Activated CD8-positive, alpha-beta memory T cell treated with anti-CD3 and anti-CD28 coated beads for 1 hour (primary cell): ENCODE measurements at places on chromosomes 1 and 21.

GRCh38 chr1:110161849-110162248, 11.6 kb downstream of the SLC6A17 start:
- no peak for DNase-seq

GRCh38 chr1:58924016-58924565, 140.2 kb upstream of the JUN start:
- no peak for DNase-seq

- DNase-seq, result no peak
Measured at GRCh38 chr1:14190508-14190907, 408.0 kb upstream of the KAZN start.

- DNase-seq, result no peak
Measured at GRCh38 chr1:151828921-151829320, 2.7 kb downstream of the RORC start.

- no peak for DNase-seq
Measured at GRCh38 chr1:3467096-3468036, 12.9 kb downstream of the ARHGEF16 start.

- DNase-seq, result no peak
Measured at GRCh38 chr1:203789966-203790365, 5.5 kb upstream of the ZBED6 start.

GRCh38 chr1:32040711-32041110, 27.0 kb downstream of the KHDRBS1 start:
- no peak for DNase-seq

GRCh38 chr21:19468991-19469715, 1065.6 kb upstream of the TMPRSS15 start:
- no peak for DNase-seq

DNA sequence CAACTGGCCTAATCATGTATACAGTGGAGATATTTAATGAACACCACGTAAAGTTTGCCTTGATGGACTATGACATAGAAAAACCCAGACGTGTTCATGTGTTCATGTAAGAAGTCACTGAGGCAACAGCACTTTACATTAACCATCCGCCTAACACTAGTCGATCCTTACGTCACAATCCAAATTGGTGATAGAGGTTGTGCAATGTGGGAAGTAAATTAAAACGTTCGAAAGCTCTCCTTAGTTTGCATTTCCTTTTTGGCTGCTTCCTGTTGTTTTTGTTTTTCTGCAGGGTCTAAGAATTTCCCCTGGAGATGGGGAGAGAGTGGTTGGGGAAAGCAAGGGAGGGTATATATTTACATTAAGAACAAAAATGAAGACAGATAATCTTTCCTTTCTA, 587.5 kb upstream of the ADGRL2 start:
- DNase-seq, result no peak

DNA sequence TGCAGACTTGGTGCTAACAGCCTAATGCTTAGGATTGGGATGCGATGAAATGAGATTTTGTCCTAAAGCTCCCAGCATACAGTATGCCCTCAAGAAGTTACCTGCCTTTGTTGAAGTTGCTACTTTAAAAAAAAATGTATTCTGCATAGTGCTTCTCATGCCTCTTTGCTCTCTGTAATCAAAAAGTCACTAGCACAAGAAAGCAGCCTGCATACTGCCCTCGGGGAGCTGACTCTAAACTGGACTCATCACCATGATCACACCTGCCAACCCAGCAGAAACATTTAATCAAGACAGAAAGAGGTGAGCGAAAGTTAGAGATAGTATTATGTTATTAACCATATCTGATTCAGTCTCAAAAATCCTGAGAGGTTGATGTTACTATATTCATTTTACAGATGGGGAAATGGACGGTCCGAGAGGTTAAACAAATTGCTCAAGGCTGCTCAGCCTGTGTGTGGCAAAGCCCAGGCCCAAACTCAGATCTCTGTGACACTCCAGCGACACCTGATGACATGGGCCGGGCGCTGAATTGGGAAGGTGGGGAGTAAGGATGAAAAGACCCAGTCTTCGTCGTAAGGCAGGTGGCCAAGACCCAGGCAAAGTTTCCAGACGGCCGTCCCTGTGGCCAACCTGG, 1.1 kb downstream of the BATF3 start:
- no peak for DNase-seq

GRCh38 chr1:17847111-17847510, 92.0 kb downstream of the ACTL8 start:
- no peak for DNase-seq

GRCh38 chr1:4778056-4778455, 123.6 kb downstream of the AJAP1 start:
- no peak for DNase-seq

GRCh38 chr1:223212441-223212840, 69.4 kb upstream of the TLR5 start:
- DNase-seq, result no peak

DNA sequence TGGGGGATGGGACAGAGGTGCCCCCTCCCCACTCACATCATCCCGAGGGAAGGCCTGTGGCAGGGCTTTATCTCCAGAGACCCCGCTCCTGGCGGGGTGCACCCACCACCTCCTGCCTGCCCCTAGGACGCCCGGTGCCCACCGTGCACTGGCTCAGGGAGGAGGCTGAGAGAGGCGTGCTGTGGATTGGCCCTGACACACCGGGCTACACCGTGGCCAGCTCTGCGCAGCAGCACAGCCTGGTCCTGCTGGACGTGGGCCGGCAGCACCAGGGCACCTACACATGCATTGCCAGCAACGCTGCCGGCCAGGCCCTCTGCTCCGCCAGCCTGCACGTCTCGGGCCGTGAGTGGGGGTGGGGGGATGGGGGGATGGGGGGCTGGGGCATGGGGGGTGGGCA, 71.7 kb downstream of the TRIM11 start:
- no peak for DNase-seq

DNA sequence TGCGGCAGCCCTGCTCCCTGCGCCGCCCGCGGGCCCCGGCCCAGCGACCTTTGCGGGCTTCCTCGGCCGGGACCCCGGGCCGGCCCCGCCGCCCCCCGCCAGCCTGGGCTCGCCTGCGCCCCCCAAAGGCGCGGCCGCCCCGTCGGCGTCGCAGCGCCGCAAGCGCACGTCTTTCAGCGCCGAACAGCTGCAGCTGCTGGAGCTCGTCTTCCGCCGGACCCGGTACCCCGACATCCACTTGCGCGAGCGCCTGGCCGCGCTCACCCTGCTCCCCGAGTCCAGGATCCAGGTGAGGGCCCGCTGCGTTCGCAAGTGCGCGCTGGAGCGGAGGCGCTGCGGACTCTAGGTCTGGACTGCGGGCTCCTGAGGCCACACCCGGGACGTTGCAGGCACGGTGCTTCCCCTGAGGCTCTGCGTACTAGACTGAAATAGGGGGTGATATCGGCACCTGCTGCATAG, 351 bp downstream of the MIXL1 start:
- no peak for DNase-seq

GRCh38 chr1:39944410-39945112, 10.4 kb upstream of the MFSD2A start:
- no peak for DNase-seq

- DNase-seq, result no peak
Measured at GRCh38 chr1:32884726-32885125, 1.6 kb upstream of the HPCA start.

DNA sequence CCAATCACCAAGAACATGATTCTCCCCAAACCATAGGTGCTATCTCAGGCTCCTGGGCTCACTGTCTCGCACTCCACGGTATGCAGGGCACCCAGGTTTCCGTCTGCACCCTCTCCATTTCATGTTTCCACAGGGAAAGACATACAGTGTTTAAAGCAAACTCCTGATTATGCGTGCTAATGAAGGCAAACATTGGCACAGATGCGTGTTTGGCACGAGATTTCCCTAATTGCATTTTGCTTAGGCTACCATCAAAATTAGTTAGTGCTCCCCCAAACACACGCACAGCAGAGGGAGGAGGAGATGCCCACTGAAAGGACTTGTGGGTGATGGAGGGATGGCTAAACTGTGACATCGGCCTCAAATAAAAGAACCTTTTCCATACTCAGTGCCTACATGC, 32.2 kb upstream of the TIAM1 start:
- no peak for DNase-seq

GRCh38 chr1:119341372-119341947, 27.1 kb upstream of the HAO2 start:
- DNase-seq, result no peak

GRCh38 chr21:42313501-42313969, 1.7 kb downstream of the TFF3 start:
- DNase-seq, result no peak

DNA sequence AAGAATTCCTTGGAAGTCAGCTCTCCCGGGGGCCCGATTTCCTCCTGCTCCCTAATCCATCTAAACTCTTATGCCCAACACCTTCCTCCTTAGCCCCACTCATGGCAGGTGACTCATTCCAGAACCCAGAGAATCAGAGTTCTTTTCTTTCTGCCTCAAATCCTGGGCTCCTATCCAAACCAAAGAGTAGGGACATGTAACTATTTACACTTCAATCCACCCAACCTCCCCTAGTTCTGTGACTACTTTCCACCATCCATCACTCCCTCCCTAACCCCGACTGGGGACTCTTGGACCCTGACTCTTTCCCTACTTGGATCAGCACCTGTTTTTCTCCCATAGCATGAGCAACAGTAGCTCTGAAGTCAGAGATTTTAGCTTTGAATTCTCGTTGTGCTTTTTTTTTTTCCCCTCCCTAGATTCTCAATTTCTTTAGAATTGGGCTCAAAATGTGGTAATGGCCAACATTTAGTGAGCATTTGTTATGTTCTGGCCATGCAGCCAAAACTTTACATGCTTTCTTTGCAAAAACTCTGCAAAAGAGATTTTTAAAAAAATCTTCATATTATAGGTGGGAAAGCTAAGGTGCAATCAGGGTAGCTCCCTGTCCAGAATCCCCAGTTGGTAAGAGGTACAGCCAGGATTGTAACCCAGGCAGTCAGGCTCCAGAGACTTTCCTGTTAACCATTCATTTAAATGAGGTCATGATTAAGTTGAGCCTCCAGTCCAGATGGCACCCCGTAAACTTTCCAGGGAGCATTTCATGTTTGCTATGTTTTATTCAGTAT, 7.5 kb upstream of the CYP4A11 start:
- no peak for DNase-seq

- no peak for DNase-seq
Measured at GRCh38 chr21:46202592-46203202, 18.4 kb upstream of the SPATC1L start.

DNA sequence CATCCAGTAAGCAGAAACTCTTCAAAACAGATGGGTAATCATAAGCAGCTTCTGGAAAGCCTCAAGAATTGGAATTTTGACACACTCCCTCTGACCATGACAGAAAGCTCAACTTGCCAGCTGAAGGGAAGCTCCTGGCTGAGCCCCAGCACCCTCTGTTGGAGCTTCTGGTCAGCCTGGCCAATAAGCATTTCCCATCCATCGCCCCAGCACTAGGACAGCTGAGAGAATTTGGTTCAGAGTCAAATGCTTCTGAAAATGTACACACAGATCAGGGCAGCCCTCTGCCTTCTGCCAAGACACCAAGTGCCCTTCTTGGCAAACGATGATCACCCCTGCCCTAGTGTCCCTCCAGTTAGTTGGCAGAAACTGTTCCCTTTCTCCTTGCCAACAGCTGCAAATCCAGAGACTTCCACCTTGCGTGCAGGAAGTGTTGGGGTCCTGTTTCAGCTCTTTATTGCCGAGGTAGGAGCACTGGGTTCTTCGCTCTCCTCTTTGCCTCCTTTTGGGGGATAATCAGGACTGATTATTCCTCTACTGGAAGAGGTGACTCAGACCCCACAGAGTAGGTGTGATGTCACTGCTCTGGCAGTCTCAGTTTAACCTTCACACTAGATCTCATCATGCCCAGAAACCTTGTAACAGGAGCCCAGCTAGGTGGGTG, 11.9 kb downstream of the PIGV start:
- DNase-seq, result no peak

DNA sequence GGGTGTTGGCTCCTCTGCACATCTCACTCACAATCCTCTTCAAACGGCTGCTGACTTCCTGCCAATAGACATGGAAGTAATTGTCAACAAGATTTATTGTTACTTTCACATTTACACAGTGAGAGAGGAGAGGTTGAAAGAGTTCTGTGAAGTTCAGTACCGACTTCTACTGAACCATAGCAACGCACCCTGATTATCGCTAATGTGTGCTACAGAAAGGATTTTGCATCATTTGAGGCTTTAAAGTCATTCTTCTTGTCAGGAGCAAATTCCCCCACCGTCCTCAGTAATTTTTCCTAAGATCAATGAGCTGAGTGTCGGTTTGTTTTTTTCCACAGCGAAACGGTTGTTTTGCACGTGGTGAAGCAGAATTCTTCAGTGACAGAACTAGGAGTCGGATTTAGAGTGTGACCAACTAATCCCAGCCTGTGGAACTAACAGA, 361.0 kb downstream of the ADGRL2 start:
- DNase-seq, result no peak

GRCh38 chr1:39852876-39853275, 30.4 kb downstream of the TRIT1 start:
- no peak for DNase-seq

DNA sequence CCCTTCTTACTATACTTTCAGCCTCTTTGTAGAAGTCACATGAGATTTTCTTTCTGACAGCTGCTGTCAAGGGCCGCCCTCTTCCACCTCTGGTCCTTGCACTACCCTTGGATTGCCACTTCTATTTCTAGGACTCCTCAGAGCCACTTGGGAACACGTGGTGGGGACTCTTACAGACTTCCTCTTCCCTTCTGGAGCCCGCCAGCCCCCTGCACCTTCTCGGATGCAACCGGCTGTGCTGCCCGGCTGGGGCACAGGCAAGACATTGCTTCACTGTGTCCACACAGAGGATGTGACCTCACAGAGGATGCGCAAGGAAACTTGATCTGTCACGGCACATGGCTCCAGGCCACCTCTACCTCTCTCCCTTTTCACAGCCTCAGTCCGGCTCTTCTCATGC, 2.4 kb upstream of the IKBKE start:
- no peak for DNase-seq

DNA sequence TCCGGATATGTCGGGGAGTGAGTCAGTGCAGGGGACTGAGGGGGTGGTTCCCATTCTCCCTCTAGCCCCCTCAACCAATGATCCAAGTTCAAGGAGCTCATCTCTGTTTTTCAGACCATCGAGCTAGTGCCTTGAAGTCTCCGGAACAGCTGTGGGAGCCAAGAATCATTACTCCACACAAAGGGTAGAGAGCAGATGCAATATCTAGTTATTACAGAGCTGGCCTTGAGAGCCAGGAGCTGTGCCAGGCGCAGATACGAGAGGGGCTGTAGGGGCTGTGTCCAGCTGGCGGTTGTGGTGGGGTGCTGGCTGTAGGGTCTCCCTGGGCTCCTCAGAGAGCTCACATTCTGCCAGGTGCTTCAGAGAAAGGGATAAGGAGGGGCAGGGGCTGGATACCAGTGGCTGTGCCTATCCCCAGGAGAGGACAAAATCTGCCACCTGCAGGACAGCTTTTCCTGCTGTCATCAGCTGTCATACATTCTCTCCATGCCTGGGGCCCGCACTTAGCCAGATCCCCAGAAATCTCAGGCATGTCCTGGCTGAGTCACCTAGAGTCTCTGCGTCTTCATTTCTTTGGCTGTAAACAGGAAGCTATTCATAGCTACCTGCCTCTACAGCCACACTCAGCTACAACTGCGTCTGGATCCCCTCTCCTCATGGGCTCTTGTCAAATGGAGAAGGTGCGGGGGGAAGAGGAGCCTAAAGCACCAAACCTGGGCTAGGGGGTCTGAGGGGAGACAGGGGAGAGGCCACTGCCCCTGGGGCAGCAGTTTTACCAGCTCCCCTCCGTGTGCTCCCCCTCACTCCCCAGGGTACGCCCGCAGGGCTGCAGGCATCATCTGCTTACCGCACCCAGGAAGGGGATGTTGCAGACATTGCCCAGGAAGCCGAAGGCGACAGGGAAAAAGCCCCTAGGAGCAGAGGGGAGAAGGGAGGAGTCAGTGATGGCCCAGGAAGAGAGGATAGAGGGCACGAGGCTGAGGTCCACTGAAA, 2.4 kb upstream of the KISS1 start:
- no peak for DNase-seq

- no peak for DNase-seq
Measured at GRCh38 chr1:162954824-162955223, 93.8 kb upstream of the CCDC190 start.
